ENCODE measurements at places on chromosomes 12 and 14.

DNA sequence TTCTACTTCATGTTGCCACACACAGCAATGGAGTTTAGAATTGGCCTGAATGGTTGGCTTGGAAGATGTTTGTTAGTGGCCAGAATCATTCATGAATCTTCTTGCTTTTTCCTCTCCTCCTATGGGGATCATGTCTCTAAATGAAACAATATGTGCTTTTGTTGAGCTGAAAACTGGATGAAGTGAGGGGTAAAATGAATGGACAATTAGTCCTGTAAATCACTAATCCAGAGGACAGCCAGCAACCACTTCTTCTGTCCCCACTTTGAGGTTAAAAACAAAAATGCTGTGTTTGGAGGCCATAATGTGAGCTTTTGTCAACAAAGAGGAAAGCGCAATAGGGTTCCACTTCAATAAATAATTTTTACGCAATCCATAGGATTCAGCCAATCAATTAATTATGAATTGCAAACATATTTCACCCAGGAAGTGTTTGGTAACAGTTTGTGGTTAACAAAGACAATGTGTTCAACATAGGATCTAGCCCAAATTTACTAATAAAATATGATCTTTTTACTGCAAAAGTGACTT is 30.3 kb upstream of the AMIGO2 start:
- DNase-seq: no peak

GRCh38 chr12:103313894-103314293 is 181.9 kb downstream of the C12orf42 start:
- no peak for DNase-seq

GRCh38 chr14:58059126-58059525 is 92.9 kb downstream of the ARMH4 start:
- DNase-seq: no peak

GRCh38 chr14:97080991-97081390 is 283.8 kb downstream of the VRK1 start:
- no peak for DNase-seq

- DNase-seq: no peak
Observed at GRCh38 chr14:104140463-104141331, 2.3 kb downstream of the KIF26A start.

DNA sequence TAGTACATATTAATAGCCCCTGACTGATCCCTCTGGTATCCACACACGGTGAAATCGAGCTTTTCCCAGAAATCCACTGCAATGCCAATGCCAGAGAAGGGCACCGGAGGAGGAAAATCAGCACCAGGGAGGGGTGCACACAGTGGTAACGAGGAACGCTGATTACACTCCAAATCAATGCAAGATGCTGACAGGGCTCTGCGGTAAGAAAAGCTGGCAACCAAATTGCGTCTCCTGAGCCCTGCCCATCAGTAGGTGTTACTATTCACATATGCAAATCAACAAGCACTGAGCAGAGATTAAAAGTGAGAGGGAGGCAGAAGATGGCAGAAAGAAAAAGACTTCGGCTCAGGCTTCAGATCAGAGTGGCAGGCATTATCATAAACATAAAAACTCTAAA is 159.1 kb downstream of the RPS29 start:
- no peak for DNase-seq

DNA sequence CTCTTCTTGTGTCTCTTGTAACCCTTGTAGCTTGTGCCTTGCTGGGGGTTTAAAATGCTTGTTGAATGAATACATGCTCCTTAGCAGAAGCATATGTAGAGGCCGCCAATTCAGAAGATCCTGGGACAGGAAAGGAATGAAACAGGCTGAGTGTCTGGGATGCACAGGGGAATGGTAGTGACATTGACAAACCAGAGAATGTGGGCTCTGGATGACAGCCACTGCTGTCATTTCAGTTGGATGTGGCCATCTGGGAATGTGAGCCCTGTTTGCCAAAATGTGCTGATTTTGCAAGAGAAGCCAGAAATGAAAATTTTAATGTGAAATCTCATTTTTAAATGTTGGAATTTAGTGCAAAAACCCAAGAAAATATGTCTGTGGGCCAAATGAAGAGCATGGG is 136.8 kb downstream of the DACT1 start:
- no peak for DNase-seq

- no peak for DNase-seq
Observed at GRCh38 chr12:45189766-45190403, 26.0 kb upstream of the ANO6 start.

GRCh38 chr14:34174973-34175372 is 224.1 kb upstream of the EGLN3 start:
- no peak for DNase-seq

- DNase-seq: no peak
Observed at GRCh38 chr14:68386950-68387779, 405.7 kb downstream of the ZFP36L1 start.

DNA sequence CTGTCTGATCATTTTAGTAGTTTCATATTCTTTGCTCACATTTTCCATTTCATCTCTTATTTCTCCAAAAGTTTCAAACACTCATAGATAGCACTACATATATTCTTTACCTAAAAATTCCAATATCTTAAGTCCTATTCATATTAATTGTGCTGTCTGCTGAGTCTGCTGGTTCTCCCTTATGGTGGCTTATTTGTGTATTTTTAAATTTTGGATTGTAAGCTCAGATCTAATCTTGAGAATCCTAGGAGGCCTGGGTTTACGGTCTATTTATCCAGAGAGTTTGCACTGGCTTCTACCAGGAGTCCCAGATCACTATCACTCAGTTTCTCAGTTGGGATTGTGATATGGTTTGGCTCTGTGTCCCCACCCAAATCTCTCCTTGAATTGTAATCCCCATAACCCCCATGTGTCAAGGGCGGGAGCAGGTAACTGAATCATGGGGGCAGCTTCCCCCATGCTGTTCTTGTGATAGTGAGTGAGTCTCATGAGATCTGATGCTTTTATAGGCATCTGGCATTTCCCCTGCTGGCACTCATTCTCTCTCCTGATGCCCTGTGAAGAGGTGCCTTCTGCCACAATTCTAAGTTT is 10.2 kb downstream of the NT5DC3 start:
- no peak for DNase-seq

GRCh38 chr12:52552055-52552454 is 890 bp downstream of the KRT71 start:
- DNase-seq: no peak

GRCh38 chr12:109555431-109556315 is 17.6 kb downstream of the MMAB start:
- DNase-seq: no peak

GRCh38 chr12:459430-460258 is at the start of gene B4GALNT3:
TSS of gene B4GALNT3 (plus strand) at chr12:459939. CDS start at chr12:460377, 438 bp downstream.
- no peak for DNase-seq

DNA sequence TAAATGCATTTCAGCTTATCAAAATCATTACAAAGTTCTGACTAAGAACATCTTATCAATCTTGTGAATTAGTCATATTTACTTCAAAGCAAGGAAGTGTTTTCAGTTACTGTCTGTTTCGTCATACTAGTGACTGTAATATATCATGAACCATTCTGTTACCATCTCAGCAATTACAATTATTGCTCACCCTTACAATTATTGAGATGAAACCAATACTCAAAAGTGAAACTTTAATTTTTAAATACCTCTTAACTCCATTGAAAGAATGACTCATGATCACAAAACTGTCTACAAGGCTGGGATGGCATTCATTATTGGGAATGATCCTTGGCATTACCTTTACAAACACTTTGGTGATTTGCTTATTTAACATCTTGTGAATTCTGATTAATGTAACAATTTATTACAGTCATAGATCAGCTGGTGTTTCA is 90.3 kb downstream of the RPS6KA5 start:
- no peak for DNase-seq

- DNase-seq: no peak
Observed at GRCh38 chr14:75946785-75947184, 35.0 kb downstream of the TGFB3 start.

GRCh38 chr14:77053046-77053841 is 24.7 kb upstream of the IRF2BPL start:
- DNase-seq: peak; percentile 76

GRCh38 chr14:21796916-21797315 is 123.3 kb upstream of the OR4E1 start:
- DNase-seq: no peak

DNA sequence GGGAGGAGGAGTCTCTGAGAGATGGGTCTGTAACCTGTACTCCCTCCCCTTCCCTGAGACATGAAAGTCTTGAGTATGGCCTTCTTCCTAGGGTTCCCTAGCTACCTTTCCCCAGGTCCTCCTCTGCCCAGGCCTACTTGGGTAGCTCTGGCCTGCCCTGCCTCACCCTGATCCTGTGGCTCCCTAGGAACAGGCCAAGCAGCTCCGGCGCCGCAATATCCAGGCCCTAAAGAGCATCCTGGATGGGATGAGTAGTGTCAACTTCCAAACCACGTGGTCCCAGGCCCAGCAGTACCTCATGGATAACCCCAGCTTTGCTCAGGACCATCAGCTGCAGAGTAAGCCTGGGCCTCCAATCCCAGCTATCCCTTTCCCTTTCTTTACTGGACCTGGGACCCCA is 12.3 kb downstream of the PRPF40B start:
- DNase-seq: no peak

GRCh38 chr12:11777451-11777850 is 128.0 kb downstream of the ETV6 start:
- no peak for DNase-seq

DNA sequence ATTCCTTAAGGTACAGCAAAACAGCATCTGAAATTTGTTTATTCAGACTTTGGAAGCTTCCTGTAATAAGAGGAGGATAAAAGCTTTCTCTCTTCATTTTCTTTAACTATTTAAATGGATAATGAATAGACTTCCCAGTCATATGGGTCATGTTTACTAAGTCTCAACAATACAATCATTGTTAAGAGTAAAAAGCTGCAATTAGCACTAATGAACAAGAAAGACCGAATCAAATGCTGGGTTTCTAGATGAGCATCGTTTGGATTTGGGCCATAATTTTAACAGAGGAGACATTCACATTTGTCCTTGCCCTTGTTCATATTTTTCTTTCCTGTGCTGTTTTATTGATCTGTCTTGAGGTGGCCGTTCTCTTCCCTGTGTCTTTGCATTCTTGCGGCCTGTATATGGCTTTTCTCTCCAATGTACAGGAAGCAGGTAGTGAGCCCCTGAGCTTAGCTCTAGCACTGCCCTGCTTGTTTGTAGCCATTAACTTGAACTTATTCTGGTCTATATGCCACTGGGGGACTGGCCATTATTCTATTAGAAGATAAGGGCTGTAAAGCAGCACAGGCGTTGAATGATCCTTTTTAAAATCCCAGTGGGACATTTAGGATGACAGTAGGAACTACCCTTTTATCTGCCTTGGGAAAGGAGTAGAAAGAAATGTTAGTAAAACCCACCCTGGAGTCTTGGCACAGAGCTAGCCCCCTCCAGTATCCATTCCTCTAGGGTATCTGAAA is 34.6 kb downstream of the ABHD12B start:
- DNase-seq: no peak

DNA sequence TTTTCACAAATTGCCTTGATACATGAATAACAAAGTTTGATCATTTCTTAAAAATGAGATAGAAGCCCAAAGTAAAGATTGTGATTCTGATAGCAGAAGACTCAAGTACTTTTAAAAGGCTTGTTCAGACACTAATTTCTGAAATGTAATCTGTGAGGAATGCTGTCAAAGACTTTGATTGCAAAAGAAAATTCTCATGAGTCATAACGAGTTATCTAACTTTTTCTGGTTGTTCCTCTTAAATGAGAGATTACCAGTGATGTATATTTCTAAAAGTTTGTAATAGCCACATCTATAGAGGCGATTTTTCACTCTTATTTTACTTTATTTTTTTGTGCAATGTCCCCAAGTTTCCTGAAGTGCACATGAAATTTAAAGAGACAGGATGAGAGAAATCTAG is 7.0 kb downstream of the PYGL start:
- DNase-seq: no peak

DNA sequence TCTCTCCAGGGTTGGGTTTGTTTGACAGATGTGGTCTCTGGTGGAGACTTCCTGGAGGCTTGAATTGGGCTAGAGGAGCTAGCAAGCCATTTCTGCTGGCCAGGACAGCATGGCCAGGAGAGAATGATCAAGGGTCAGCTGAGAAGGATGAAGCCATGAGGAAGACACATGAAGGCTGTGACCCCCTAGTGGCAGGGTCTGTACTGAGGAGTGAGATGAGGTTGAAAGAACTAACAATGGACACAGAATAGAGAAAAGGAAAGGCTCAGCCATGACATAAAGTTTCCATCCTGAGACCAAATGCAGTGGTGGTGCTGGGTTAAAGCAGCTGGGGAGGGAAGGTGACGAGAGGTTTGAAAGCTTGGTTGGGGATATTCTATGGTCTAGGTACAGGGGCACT is 89.9 kb downstream of the NT5DC3 start:
- no peak for DNase-seq

DNA sequence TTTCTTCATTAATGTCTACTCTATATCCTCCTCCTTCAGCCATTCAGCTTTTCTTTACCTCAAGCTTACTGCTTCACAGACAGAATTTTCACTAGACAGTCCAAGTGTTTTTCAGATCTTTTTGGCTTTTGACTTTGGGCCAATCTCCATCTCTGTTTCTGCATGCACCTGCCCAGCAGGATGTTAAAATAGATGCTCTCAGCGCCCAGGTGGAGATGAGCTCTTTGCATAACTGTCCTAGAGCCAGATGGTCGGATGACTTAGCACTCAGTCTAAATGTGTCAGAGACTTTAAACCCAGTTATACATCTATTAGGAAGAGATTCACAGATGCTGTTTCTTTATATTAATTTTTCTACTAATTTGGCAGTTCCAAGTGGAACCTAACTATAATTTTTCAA is 80.3 kb upstream of the SSTR1 start:
- no peak for DNase-seq

DNA sequence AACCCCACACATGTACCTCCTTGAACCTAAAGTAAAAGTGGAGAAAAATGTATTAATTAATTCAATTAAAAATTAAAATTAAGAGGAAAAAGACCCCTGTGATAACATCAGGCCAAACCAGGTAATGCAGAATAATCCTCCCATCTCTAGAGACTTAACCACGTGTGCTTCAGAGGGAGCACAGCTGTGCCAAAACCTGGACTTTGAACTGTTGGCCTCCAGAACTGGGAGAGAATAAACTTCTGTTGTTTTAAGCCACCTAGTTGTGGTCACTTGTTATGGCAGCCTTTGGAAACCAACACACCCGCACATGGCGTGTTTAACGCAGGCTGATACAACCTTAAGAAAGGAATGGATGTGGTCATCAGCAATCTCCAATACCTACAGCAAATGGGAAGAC is 23.8 kb downstream of the OAS2 start:
- no peak for DNase-seq

Measured in activated naive CD4-positive, alpha-beta T cell (primary cell).